Left ventricle myocardium superior (tissue), 1 donor: ENCODE measurements at places on chromosomes 5 and 9. TPM values are rescaled to one million over a fixed set of nuclear protein-coding genes. Genes with fewer than 3 reads are reported as not detected.

DNA sequence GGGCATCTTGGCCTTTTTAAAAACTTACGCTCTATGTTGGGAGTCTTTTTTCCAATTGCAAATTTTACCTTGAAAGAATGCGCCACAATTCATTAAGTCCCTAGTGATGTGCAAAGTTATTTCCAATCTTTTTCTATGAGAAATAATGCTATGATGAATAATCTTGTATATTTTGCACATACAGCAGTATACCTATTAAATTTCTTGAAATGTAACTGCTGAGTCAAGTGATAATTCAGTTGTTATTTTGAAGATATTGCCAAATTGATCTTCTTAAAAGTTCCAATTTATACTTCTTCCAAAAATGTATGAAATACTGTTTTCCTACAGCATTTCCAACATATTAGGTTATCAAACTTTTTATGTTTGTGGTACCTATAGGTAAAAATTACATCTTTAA is 92.8 kb upstream of the PPP2R2B start:
- no peak for DNase-seq

Gene HRH2
- total RNA-seq = 58.0 TPM

Gene ADAMTS16
- not detected for total RNA-seq

Gene PTGS1
- 3.4 TPM for total RNA-seq

Gene SLC25A51
- total RNA-seq = 23.0 TPM
